Stimulated activated CD4-positive, alpha-beta T cell treated with anti-CD3 and anti-CD28 coated beads, Interleukin-12 subunit alpha, Interleukin-12 subunit beta, amount 100 ng/mL, for 4 hours (primary cell): ENCODE measurements at places on chromosomes 1 and 21.

DNA sequence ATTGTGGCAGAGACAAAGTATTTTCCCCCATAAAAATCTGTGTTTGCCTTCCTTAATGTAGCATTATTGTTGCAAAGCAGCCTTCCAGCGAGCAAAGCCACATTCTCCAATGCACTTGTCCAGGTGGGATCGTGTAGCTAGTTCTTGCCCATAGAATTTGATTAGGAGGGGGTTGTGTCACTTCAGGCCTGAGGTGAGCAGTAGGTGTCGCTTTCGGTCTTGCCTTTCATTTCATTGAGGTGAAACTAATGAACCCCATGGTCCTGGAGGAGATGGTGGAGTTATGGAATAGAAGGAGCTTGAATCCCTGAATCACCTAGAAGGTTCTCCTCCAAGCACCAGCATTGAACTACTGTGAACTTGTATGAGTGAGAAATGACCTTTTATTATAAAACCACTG is 318.9 kb upstream of the PBX1 start:
- DNase-seq = no peak

DNA sequence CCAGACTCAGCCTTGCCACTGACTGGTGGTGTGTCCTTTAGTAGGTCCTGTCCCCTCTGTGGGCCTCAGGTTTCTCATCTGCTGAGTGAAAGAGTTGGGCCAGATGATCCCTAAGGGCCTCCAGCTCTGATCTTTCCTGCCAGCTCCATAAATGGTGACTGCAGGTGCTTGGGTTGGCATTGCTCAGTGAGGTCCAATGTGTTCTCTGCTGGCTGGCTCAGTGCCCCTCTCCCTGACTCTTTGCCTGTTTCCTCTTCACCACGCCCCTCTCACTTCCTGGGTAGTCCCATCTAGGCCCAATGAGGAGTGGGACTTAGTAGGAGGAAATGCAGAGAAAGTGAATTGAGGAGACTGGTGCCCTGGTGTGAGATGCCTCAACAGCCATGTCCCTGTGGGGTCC is 36.6 kb downstream of the UBE2T start:
- no peak for DNase-seq

- no peak for DNase-seq
These were observed 28.2 kb downstream of the CTNNBIP1 start for GRCh38 chr1:9881838-9882249.

DNA sequence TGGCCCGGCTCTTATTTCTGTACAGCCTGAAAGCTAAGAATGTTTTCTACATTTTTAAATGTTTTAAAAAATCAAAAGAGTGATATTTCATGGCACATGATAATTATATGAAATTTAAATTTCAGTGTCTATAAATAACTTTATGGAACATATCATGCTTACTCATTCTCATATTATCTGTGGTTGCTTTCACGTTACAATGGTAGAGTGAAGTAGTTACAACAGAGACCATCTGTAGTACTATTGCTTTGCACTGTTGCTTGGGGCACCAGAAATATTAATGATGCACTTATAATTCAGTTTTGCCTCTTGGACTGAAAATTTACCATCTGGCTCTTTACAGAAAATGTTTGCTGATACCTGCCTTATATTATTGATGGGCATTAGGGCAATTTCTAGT is 481.6 kb downstream of the PLPP3 start:
- DNase-seq = no peak

- no peak for DNase-seq
These were observed 34.3 kb upstream of the KCNA3 start for GRCh38 chr1:110708974-110709440.

GRCh38 chr1:113536182-113536780 is 146.0 kb downstream of the MAGI3 start:
- DNase-seq = no peak

DNA sequence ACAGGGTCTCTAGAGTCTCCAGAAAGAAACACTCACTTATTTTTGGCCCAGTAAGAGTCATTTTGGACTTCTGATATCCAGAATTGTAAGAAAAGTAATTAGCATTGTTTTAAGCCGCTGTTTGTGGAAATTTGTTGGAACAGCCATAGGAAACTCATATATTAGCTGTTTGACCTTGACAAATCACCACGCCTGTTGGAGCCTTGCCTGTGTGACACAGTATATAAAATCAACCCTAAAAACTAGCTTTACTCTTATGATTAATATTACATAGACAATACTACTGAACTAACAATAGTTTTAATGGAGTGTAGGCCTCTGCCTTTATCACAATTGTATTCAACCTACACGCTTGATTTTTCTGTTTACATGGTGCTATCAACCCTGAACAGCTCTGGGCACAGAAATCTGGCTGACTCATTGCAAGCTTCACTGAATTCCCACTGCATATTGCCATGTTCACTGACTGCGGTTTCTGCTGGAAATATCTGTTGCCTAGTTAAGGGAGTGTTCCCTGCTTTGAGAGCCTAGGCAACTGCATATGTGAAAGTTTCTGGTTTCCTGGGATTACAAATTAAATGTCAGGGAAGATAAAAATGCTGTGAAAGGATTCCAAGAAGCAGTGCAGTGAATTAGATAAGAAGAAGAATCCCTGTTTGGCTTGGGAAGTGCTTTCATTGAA is 419.5 kb upstream of the DEPDC1 start:
- no peak for DNase-seq

GRCh38 chr1:89553157-89553556 is 28.5 kb downstream of the LRRC8B start:
- DNase-seq = no peak

GRCh38 chr1:87061742-87062156 is 147.3 kb downstream of the HS2ST1 start:
- DNase-seq = no peak

DNA sequence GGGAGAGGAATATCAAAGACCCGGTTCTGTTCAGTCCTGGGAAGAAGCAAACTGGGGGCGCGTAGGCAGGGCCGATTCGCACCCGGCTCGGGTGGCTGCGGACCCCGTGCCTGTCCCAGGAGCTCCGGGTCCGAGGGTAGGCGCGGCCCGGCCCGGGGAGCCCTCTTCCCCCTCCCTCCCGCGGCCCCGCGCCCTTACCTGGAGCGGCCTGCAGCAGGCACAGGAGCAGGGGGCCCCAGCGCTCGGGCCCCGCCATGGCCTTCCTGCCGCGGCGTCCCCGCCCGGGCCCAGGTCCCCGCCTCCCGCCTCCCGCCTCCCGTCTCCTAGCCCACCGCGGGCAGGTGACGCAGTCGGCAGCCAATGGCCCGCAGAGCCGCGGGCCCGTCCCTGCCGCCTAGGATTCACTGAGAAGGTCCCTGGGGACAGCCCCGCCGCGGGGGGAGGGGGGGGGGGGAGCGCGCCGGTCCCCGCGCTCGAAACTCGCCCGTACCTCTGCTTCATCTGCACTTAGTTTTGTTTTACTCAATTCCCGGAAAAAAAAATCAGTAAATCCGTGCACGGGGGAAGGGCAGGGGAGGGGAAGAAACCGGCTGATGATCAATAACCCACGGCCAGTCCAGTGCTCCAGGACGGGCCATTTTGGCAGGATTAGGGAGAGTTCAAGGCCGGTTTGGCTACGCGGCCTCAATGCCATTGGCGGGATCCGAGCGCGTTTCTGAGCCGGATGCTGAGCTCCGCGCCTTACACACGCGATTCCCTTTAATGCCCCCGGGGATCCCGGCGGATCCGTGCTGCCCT is at the start of gene IFNLR1:
Gene IFNLR1, minus strand, starts transcription at position 297 of the 798 bp plus-strand sequence. Its CDS starts 41 bp downstream, at position 256.
- DNase-seq = peak; percentile 77

GRCh38 chr1:162535501-162535900 is 26.0 kb upstream of the UAP1 start:
- no peak for DNase-seq

DNA sequence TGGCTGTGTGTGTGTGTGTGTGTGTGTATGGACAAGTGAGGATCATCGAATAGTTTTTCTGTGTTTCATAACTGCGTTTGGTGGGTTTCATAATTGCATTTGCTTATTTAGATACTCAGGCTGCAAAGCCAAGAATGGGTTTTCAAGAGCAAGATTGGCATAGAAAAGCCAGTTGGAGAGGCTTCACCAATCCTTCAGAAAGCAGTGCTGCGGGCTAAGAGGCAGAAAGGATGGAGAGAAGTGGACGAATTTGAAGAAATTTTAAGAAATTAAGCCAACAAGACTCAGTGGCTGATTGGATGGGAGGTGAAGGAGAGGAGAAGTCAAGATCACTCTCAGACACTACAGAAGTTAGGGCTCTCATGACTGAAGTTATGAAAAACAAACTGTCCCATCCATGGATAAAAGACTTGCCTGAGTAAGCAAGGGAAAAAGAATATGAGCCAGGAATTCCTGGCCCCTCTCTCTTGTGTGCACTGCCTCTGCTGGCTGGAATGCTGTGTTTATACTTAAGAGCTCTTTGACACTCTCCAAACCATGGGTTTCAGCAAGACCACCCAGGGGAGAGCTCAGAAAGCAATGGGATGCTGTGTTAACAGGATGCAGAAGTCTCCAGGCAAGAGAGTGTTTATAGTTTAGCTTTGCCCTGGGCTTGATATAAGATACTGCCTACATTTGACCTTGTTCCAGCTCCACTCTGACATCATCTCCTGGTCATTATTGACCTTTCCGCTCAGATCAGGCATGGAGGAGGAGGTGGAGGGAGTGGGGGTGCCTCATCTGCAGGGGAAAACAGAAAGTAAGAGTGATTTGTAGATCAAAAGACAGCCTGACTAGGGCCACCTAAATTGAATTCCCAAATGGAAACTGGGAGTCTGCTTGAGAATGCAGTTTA is 232.0 kb upstream of the PLXNA2 start:
- no peak for DNase-seq

GRCh38 chr1:65387821-65388220 is 32.6 kb upstream of the LEPR start:
- no peak for DNase-seq

GRCh38 chr1:234980645-234981396 is 147.8 kb downstream of the TOMM20 start:
- peak; percentile 67 for DNase-seq

GRCh38 chr1:153683854-153684253 is 5.4 kb downstream of the NPR1 start:
- DNase-seq = no peak

GRCh38 chr21:43467785-43468184 is 40.9 kb upstream of the SIK1 start:
- DNase-seq = no peak

DNA sequence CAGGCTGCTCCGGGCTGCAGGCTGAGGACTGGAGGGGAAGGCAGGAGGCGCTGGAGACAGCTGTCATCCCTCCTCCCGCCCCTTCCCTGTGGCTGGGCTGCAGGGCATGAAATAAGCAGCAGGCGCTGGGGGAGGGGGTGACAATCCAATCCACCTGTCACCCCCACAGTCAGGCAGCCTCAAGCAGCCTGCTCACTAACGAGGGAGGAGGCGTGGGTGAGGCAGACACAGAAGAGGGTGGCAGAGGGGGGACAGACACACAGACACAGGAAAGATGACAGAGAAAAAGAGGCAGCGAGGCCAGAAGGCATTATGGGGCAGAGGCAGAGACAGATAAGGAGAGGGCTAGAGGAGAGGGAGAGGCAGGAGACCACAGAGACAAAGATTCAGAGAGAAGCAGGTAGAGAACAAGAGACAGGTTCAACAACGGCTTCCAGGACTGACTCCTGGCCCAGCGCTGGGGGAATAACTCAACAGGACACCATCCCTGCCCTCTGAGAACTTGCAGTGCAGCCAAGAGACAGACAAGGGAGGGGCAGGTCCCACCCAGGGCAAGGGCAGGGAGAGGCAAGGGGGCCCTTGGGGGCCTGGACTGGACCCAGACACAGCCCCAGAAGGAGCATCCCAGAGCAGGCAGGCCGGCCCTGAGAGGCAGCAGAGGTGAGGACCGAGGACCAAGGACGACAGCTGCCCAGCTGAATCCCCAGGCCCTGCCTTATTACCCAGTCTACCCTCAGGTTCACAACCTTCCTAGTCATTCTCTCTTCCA is 11.2 kb downstream of the MEF2D start:
- DNase-seq = peak; percentile 37

GRCh38 chr1:116495535-116495934 is 75.3 kb downstream of the CD58 start:
- DNase-seq = no peak

DNA sequence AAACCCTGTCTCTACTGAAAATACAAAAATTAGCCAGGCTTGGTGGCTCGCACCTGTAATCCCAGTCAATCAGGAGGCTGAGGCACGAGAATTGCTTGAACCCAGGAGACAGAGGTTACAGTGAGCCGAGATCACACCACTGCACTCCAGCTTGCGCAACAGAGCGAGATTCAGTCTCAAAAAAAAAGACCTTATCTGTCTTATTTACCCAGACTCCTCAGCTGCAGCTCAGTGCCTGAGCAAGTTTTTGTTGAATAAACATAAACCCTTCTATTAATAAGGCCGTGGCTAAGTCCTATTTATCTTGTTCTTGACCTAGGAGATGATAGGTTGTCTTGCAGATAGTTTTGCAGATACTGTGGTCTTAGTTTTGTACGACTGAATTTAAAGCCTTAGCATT is 136.4 kb upstream of the TMEM51 start:
- DNase-seq = no peak

DNA sequence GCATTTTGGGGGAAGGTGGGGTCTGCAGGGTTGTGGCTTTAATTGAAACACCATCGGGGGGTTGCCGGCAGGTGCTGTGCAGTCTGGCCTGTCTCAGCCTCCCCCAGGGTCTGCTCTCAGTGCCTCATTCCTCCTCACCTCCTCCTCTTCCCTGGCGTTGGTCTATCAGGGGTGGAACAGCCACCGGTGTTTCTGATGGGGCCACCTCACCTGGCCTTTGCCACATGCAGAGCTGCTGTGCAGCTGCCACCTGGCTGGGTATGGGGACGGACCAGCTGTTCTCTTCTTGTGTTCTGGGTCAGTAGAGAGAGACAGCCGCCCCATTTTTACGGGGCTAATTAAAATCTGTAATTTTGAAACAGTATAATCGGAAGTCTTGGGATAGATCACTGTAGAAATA is 53.9 kb downstream of the SPSB1 start:
- no peak for DNase-seq

- no peak for DNase-seq
These were observed 779.4 kb upstream of the ADGRL4 start for GRCh38 chr1:79785964-79786363.

- no peak for DNase-seq
These were observed 805.8 kb downstream of the USP25 start for GRCh38 chr21:16535626-16536025.

GRCh38 chr1:8212580-8213031 is 105.3 kb upstream of the SLC45A1 start:
- no peak for DNase-seq

GRCh38 chr1:247077876-247078257 is 744 bp downstream of the ZNF670 start:
- no peak for DNase-seq
